NCI-H748 treated with DMSO at 0.1 percent for 48 hours (cell line): ENCODE measurements at places on chromosomes 12 and 14.

DNA sequence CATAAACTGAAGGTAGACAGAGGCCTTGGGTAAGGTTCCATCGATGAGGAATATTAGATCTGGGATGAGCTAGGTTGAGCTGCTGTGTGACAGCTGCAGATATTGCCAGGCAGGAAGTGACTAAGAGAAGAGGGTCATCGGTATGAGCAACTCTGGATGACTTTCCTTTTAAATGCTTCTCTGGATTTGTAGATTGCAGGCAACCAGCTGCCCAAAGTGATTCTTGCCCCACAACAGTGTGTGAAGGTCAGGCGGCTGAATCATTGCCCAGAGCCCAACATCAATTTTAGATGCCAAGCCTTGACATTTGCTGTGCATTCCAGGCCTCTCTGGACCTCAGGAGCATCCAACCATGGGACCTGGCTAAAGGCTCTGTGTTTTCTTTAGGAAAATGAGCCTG lies 255.9 kb downstream of the DPF3 start:
- no peak for DNase-seq

DNA sequence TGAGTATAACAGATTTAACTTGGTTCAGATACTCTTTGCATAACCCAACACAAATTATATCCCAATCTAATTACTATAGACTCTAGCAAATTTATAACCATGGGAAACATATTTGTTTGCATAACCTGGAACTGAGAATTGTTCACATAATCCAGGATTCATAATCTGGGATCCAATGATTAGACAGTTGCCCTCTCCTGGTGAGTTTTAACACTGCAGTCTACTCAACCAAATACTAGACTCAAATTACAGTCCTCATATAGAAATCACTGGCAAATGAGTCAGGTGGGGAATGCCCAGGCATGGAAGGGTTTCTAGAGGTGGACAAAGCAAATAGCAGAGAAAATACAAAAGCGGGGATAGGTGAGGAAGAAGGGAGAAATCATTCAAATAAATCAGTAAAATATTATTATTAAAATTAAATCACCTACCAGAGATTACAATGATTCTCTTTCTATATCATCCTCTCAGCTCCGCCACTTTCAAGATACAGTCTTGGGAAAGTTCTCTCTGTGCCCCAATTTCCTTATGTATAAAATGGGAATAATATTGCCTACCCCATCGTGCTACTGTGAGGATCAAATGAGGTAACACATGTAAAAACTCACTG lies 9.4 kb downstream of the GCH1 start:
- DNase-seq = peak; percentile 44

DNA sequence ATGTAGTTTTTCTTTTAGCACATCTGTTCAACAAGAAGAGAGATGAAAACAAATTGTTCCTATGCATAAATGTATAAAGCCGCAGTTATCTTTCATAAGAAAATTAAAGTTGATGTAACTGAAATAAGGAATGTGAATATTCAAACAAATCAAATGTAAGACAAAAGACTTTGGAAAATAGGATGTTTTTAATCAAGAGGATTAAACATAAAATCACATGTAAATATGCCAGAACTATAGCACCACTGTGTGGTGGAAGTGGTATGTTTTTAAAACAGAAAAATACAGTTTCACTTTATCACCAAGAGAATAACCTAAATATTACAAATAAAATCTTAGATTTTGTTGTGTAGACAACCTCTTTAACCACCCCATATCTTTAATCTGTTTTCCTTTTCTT lies 40.4 kb downstream of the CAPS2 start:
- DNase-seq = no peak

GRCh38 chr14:103130965-103131364 lies 7.7 kb downstream of the TNFAIP2 start:
- no peak for DNase-seq

- no peak for DNase-seq
Observed at GRCh38 chr12:2431810-2432209, 363.0 kb upstream of the FKBP4 start.

DNA sequence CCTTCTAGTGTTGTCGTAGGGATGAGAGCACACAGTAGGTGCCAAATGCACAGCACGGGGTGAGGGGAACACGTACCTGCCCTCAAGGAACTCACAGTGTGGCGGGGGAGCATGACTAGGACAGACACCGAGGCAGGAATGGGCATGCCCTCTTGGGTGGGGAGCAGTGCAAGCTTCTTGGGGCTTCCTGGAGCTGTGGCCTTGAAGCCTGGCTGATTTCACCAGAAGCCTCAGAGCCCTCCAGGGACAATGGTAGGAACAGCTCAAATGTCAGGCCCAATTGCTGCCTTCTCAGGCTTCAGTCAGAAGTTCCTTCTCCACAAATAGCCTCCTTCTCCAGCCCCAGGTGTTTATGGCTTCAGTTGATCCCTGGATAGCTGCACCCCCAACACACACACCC lies 43.4 kb downstream of the TEAD4 start:
- no peak for DNase-seq

- DNase-seq = no peak
Observed at GRCh38 chr12:1246637-1247036, 255.6 kb downstream of the ERC1 start.

GRCh38 chr14:60171690-60172089 lies 6.5 kb upstream of the DHRS7 start:
- no peak for DNase-seq

GRCh38 chr12:8687846-8688601 lies 9.8 kb upstream of the RIMKLB start:
- DNase-seq = no peak

GRCh38 chr14:33486332-33486890 lies 464.5 kb downstream of the EGLN3 start:
- no peak for DNase-seq

DNA sequence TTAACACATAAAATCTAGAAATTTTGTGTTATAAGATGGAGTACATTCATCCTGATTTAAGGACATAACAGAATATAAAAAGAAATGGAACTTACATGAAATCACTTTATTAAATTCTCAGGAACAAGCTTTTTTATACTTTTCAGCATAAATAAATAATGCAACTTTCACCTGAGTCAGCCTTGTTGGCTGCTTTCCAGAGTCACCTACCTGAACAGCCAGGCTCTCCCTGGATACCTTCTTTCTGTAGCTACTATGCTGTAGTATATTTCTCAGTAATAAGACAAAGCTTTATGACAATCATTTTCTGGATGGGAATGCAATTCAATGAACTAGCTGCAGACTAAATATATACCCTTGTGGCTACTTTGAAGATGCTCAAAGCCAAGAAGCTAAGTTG lies 111.9 kb downstream of the NTS start:
- no peak for DNase-seq

- DNase-seq = no peak
Observed at GRCh38 chr14:23660290-23661226, 24.4 kb downstream of the DHRS2 start.

DNA sequence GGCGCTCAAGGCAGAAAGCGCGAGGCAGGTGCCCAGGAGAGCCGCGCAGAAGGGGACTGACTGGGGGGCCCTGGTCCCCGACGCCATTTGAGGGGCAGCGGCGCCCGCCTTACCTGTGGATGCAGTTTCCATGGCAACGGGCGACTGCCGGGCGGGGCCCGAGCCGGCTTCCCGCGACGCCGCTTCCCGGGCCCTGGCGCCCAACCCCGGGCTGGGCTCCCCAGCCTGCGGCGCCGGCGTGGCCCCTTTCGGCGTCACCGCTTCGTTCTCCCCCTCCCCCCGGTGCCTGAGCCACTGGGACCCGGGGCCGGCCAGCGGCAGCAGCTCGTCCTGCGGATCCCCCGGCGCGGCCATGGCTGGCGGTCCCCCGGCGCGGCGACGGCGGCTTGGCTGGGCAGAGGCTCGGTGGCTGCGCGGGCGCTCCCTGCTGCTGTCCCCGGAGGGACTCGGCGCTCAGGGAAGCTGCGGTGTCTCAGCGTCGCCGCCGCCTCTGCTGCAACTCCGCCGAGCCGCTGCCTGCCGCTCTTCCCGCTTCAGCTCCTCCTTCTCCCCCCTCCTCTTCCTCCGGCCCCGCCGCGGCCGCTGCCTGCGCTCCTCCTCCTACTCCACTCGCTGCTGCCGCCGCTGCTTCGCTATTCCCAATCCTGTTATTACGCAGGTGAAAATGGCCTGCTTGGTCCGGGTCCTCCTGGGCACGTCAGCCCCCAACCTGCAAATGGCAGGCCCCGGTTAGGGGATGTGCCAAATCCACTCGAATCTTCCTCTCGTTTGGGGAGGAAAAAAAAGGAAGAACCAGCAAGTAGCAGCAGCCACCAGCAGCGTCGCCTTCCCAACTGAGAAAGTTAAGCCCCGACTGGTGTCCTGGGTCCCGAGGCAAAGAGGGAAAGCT lies at the start of gene RTN1:
RTN1 (minus strand) TSS at position 500 of the 889 bp plus-strand sequence; CDS start at position 354, 146 bp downstream.
- DNase-seq = peak; percentile 75

DNA sequence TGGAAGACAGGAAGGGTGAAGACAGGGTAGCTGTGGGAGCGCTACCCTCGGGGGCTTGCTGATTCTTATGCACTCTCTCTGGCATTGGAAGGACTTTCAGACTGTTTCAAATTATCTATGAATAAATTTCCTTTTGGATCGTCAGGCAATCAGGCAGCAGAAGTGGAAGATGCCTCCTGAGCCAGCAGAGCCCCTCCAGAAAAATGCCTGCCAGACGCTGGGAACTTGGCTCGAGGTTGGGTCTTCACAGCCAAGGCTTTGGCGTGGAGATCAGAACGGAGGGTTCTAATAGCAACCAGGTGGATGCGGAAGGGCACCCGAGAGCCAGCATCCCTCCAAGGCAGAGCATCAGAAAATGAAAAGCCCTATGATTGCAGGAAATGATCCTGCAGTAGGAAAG lies 119.2 kb upstream of the RFLNA start:
- no peak for DNase-seq

DNA sequence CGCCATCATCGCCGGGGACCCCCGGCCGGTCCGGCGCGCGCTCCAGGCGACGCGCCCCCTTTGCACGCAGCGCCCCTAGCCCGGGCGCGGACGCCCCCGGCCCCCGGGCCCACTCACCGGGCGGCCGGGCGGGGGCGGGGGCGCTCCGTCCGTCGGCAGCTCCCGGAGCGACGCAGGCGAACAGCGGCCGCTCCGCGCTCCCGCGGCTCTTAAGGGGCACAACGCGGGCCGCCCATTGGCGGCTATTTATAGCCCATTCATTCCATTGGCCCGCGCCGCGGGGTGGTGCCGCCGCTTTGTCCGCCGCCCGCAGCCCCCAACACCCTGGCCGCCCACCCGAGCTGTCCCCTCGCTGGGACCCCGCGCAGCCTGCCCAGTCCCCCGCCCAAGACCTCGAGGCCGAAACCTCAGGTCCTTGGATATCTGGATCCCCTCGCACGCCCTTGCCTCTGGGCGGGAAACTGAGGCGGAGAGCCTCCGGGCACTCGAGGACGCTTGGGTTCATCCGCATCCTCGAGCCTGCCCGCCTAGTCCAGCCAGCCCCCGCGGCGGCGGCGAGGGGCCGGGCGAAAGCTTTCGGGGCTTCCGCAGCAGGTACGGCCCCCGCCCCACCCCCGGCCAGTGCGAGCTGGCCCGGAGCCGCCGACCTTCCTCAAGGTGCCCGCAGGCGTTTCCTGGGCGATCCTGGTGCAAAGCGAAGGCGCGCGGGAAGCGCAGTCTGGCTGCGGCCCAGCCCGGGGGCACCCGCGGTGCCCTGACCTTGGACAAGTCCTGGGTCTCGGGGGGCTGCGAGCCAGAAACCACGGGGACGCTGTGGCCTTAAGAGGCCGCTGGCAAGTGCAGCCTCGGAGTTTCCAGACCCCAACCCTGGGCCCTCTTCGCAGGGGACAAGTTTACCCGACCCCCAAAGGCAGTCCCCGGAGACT lies at the start of gene CKB:
CKB (minus strand) TSS at position 182 of the 926 bp plus-strand sequence. CDS start 337 bp downstream, outside the sequence.
- DNase-seq = peak; percentile 74

GRCh38 chr12:120598674-120599463 lies 17.7 kb upstream of the POP5 start:
- DNase-seq = no peak

- no peak for DNase-seq
Observed at GRCh38 chr14:60189923-60190840, 25.0 kb upstream of the DHRS7 start.

GRCh38 chr12:132462788-132463187 lies 27.2 kb upstream of the FBRSL1 start:
- DNase-seq = no peak

DNA sequence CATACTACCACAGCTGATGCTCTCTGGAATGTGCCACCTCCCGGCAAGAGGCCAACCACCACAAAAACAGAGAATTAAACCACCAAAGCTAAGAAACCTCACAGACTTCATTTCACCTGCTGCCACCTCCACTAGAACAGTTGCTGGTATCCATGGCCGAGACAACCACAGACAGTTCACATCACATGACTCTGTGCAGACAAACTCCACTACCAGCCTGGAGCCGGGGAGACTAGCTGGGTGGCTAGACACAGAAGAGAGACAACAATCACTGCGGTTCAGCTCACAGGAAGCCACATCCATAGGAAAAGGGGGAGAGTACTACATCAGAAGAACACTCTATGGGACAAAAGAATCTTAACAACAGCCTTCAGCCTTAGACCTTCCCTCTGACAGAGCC lies 78.2 kb downstream of the RALGAPA1 start:
- DNase-seq = no peak

DNA sequence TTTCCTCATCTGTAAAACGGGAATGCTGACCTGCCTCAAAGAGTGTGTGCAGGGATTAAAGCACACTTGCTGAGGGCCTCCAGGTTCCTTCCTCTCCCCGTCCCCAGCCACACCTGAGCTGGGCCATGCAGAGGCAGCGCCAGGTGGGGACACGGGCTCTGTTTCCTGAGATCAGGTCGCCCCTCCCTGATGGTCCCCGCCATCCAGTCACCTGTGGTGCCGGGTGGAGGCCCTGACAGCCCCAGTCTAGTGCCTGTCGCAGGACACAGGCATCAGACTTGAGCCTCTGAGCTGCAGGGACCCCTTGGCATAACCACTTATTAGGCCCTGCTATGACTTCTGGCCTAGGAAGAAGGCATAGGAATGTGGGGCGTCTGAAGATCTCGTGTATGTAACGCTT lies 12.5 kb downstream of the CHGA start:
- no peak for DNase-seq

DNA sequence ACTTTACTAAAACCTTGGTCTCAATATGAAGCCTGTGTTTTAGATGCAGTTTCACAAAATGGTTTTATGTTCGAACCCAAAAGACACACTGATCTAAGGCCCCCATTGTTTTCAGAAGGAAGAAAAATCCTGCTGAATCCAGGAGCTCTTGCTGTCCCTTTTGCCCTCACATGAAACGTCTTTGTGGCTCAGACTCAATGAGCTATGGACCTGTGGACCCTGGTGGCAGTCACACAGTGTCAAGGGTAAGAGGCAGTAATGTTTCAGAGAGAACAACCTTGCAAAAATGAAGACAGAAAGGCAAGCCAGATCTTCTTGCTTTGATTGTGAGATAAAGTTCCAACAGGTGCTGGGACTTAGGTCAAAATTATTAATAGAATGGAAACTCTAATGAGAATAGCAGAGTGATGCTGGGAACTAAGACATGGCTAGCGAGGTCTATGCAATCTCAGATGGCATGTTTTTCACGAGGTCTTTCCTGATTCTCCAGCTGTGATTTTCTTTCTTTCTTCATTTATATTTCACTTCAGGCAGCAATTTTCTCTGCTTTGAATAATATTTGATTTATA lies 164.9 kb upstream of the SLC38A2 start:
- DNase-seq = no peak

DNA sequence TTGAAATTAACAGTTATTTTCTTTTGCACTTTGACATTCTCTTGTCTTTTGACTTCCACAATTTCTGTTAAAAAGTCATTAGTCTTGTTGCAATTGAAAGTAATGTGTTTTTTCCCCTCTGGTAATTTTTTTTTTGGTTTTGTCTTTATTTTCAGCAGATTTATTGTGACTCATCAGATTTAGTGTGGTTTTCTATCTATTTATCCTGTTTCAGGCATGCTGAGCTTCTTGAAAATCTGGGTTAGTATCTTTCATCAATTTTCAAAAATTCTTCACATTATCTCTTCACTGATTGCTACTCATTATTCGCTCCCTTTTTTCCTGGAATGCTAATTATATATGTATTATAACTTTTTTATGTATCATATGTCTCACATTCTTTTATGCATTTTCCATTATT lies 15.3 kb upstream of the NTF3 start:
- DNase-seq = no peak
